ENCODE measurements at places on chromosomes 12 and 14. TPM values are rescaled to one million over a fixed set of nuclear protein-coding genes. Genes with fewer than 3 reads are reported as not detected.

RNU4-1 gene
- under 0.01 TPM for total RNA-seq

DNA sequence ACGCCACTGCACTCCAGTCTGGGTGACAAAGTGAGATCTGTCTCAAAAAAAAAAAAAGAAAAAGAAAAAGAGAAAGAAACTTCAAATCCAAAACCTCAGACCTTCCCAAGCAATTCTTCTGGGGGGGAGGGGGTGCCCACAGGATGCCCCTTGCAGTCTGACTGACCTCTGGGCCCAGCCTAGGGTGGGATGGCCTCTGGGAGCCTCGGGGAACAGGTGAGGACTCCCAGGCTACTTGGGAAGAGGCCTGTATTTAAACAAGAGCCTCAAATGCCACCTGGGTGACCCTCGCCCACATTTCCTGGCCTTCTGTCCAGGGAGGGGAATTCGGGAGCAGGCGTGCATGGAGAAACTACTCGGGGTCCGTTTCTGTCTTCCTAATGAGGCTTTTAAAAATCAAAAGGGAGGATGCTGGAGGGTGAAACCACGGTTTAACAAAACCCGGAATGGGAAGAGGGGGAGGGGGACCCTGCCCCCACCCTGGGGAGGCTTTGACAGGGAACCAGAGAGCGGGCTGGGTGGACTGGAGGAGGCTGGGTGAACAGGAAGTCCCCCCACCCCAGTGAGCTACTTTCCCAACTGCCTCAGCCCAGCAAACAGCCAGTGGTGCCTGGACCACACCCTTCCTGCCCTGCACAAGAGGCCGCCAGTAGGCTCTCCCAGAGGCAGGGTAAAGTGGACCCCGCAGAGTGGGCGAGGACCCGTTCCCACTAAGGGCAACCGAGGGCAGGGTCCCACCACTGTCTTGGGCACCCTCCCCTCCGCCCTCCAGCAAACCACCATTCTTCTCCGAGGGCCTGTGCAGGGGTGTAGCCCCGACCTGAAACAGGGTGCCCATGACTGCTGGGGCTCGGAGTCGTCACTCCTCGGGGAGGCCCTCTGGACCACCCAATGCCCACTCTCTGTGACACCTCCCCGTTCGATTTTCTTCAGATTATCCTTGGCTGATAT, 1.5 kb upstream of the FBRSL1 start:
- no peak overlapping the region for H3K4me3 ChIP-seq
- peak overlapping the region; percentile 41 for H3K27ac ChIP-seq
- H3K36me3 ChIP-seq = no peaks in the 10 kb centered on the region
- H3K27me3 ChIP-seq = no peaks in the 10 kb centered on the region

DNA sequence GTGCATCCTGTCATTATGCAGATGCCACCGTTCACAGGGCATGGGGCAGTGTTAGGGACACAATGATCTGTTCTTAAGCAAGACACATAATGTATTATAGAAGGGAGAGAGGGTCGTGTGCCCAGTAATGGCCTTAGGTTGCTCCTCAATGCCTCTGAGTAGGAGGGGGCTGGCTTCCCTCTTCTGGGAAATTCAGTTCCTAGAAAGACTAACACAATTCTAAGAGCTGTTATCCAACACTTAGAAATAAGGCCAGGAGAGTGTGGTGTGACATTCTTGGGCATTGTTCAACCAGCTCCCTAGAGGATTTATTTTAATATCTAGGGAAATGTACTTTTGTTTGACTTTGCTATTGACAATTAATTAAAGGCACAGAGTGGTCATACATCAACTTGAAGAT, 118.5 kb downstream of the ADCK1 start:
- H3K4me1 ChIP-seq = peaks cover 4% of the 10 kb centered on the region
- H3K4me3 ChIP-seq = no peak overlapping the region
- no peak for DNase-seq
- H3K36me3 ChIP-seq = no peaks in the 10 kb centered on the region
- H3K27me3 ChIP-seq = no peaks in the 10 kb centered on the region

DNA sequence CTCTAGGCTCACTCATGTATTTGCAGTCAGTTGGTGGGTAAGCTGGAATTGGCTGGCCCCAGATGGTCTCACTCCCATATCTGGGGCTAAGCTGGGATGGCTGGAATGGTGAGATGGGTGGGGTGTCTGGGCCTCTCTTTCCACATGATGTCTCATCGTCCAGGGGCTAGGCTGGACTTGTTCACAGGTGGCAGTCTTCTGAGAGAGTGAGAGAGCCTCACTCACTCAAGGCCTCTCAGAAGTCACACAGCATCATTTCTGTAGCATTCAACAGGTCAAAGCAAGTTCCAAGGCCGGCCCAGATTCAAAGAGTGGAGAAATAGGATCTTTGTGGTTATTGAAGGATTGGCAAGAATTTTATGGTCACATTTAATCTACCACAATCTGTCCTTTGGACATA, 102.7 kb downstream of the UNC79 start:
- DNase-seq = no peak
- H3K36me3 ChIP-seq = no peaks in the 10 kb centered on the region

DNA sequence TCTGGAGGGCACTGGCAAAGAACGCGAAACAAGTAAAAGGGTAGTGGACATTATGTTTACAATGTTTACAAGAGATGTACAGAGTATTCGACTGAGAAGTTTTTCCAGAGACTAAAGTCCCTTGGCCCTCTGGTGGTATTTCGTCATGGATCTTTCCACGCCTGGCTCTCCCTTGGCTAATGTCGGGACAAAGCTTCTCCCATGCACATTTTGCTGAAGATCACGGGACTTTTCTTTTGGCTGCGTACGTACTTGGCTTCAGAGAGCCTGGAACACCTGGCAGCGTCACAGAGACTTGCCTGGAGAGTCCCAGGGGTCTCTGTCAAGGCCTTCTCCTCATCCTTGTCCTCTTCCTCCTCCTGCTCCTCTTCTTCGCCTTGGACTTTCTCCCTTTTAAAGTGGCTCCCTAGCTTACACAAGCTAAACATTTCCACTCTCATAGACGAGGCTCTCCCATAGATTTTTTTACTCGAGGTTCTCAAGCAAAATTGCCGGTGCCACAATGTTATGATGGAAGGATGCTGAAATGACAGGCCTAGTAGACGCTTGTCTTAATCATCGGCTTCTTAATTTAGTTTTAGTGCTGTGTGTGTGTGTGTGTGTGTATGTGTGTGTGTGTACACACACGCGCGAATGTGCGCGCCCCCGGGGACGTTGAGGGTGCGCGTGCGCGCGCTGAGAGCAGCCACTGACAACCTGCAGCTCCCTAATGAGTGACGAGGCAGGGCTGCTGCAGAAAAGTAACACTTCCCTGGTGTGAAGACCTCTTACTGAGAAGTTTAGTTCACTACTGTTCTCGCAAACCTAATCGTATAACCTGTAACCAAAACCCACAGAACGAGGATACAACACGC, 4.9 kb upstream of the FOXG1 start:
- H3K27me3 ChIP-seq = peaks cover 70% of the 10 kb centered on the region
- H3K4me3 ChIP-seq = no peak overlapping the region
- no peak for DNase-seq
- no peaks in the 10 kb centered on the region for H3K36me3 ChIP-seq
- peaks cover 11% of the 10 kb centered on the region for H3K4me1 ChIP-seq
- no peak overlapping the region for H3K27ac ChIP-seq

All from thyroid gland (tissue), 4 donors.